Glomerular endothelial cell (primary cell): ENCODE measurements at places on chromosomes 4 and X. TPM values are rescaled to one million over a fixed set of nuclear protein-coding genes. Genes with fewer than 3 reads are reported as not detected.

MAGEA1 gene
- total RNA-seq, result not detected in 2 replicates

PRRG1 gene
- total RNA-seq, result 38.4 and 54.9 TPM in 2 replicates

RTL5 gene
- 1.6 and 1.9 TPM in 2 replicates for total RNA-seq

TNMD gene
- not detected in 2 replicates for total RNA-seq

ERVMER34-1 gene
- 0.15 and 0.23 TPM in 2 replicates for total RNA-seq

C4orf46 gene
- 11.1 and 13.8 TPM in 2 replicates for total RNA-seq

AREG gene
- total RNA-seq, result 5.6 and 7.7 TPM in 2 replicates

DNA sequence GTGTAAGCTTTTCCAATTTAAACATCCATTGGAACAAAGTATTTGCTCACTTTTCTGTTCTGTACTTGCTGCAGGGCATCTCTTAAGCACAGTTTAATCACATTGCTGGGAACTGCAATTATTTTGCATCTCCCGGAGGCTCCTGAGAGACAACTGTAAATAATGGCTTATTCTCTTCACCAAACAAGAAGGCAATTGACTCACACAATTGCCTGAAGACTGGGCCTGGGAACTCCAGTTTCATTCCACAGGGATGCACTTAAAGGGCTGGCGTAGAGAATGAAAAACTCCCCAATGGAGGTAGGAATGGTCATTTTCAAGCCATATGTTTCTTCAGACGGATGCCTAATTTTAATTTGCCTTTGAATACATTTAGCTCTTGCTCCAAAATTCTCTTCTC, 29.5 kb downstream of the TFDP3 start:
- no peak for DNase-seq

- DNase-seq, result no peak
Observed at GRCh38 chr4:66926687-66927086, 618.6 kb downstream of the CENPC start.

- DNase-seq, result no peak
Observed at GRCh38 chrX:70138622-70139021, 5.4 kb downstream of the IGBP1 start.

DNA sequence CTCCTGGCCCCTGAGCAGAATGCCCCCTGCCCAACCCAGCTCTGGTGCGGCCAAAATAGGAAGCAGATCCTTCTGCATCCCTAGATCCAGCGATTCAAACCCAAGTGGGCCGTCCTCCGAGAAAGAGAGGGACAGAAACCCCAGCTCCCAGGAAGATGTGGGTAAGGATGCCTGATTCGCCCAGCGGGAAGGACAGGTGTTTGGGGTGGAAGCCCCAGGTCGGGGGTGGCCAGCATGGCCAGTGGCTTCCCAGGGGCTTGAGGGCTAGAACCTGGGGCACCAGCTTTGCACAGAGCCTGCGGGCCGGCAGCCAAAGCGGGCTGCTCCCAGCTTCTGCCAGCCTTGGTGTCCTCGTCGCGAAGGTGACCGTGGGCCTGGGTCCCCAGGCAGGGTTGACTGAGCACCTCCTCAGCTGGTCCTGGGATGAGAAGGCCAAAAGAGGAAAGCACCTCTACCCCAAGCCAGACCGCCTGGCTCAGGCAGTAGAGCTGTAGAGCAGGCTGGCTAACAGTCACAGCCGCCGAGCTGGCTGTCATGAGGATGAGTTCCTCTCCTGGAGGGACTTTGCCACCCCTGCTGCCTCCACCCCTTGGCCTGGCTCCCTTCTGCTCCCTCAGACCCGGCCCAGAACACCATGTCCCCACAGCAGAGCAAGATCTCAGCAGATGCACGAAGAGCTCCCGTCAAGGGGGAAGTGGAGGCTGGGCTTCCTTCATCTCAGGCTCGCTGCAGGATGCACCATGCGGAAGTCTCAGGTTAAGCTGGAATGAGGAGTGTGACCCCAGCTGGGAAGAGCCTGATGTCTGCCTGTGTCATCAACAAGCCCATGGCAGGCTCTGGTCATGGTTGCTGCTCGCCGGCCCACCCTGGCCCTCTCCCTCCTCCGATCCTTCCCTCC, 59.9 kb downstream of the CPZ start:
- DNase-seq, result no peak

DNA sequence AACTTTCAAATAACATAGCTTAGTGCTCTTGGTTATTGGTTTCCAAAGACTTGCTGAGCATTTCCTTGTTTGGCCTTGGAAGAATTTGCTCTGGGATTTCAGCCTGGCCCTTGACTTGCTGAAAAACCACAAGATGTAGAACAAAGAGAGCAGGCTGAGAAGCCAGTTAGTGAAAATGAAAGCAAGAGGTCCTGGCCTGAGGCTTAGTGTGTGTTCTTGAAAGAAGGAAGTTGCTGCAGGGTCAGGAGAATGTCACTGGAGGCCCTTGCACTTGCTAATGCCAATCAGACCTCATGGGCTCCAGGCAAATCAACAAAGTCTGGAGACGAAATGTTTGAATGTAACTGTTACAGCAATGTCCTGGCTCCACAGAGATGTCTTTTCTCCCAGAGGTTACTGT, 79.4 kb downstream of the SYNPO2 start:
- no peak for DNase-seq

DNA sequence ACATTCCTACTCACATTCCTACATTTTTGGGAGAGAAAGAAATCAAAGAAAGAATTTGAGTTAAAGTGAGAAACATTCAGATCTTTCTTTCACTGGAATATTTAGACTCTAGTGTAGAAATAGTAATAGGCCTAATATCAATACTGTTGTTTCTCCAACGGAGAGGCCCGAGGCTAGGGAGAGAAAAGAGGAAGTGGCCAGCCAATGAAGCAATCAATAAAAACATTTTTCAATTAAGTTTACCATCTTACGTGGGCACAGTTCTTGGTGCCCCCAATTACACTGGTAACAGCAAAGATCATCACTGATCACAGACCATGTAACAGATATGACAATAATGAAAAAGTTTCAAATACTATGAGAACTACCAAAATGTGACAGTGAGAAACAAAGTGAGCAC, 281.4 kb downstream of the GPM6A start:
- no peak for DNase-seq

DNA sequence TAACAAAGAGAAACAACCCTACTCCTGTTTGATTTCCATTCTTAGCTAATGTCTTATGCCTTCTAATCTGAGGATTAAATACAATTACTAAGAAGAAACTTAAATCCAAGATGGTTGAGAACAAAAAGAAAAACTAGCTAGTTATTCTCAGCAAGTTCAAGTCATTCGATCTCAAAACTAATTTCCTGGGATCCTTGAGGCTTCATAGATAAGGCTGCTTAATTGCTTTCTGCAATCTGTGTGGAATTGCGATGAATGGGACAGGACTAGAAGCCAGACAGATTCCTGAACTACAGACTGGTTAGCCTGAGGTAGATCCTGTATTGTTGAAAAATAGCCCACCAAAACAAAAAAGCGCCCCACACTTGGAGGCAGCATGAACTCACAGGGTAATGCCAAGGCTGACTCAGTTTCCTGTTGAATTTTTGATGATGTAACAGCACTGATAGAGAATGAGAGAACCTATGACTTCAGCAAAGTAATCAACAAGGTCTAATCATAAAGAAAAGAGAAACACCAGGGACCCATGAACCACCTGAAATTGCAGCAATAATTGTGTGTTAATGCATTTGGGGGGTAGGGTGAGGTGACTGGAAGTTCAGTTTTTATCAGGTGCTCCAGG, 33.9 kb downstream of the KLHL15 start:
- peak; percentile 9 for DNase-seq

- peak; percentile 48 for DNase-seq
Observed at GRCh38 chr4:40576651-40577480, 52.8 kb downstream of the RBM47 start.

- no peak for DNase-seq
Observed at GRCh38 chrX:22047468-22047867, 15.3 kb downstream of the PHEX start.

DNA sequence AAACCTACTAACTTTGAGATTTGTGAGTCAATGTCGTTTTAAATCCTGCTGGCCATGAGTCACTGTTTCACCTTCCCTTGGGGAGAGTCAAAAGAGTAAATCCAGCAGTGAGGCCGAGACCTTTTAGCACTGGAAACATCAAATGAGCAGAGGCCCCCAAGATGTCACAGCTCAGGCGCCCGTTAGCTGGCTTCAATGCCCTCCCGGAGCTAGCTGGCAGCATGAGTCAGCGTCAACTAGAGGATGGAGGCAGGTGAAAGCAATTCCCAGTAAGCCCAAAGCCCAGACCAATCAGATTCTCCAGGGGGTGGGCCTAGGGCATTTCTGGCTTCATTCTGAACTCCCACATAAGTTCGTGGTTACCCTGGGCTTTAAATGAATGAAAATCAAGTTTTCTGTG, 170.9 kb downstream of the CLCN4 start:
- no peak for DNase-seq

- DNase-seq, result no peak
Observed at GRCh38 chr4:74738464-74739143, 55.7 kb downstream of the BTC start.

- DNase-seq, result no peak
Observed at GRCh38 chrX:16750136-16750535, 30.7 kb downstream of the SYAP1 start.

GRCh38 chrX:42276982-42277690, 353.8 kb upstream of the CASK start:
- no peak for DNase-seq
